ENCODE measurements at places on chromosomes 5 and 9.

DNA sequence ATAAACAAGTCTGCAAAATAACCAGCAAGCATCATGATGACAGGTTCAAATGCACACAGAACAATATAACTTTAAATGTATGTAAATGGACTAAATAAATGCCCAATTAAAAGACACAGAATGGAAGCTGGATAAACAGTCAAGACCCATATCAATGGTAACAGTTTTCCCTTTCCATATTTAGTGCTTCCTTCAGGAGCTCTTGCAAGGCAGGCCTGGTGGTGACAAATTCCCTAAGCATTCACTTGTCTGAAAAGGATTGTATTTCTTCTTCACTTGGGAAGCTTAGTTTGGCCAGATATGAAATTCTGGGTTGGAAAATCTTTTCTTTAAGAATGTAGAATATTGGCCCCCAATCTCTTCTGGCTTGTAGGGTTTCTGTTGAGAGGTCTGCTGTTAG is 120.2 kb upstream of the RASA1 start:
- DNase-seq, result no peak

GRCh38 chr9:37338218-37338617 is 84.3 kb upstream of the GRHPR start:
- DNase-seq, result no peak

- DNase-seq, result no peak
These were observed 113.3 kb upstream of the SPATA31D4 start for GRCh38 chr9:81814794-81815464.

- no peak for DNase-seq
These were observed 9.1 kb upstream of the TBCA start for GRCh38 chr5:77785229-77785628.

DNA sequence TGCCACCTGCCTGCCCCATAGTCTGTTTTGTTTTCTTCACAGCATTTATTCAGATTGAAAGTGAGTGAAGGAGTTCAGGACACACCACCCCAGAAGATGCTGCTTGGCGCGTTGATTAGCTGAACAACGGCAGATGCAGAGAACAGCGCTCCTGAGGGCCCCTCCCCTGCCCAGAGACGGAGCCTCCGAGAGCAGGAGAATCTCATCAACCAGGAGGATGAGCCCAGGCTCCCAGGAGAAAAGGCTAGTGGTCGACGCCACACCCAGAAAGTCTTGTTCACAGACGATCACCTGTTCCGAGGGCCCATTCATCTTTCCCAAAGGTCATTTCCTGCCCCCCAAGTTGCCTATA is 180.4 kb upstream of the PPP1R26 start:
- no peak for DNase-seq

- no peak for DNase-seq
These were observed 8.1 kb downstream of the FAM193B start for GRCh38 chr5:177546258-177546741.

DNA sequence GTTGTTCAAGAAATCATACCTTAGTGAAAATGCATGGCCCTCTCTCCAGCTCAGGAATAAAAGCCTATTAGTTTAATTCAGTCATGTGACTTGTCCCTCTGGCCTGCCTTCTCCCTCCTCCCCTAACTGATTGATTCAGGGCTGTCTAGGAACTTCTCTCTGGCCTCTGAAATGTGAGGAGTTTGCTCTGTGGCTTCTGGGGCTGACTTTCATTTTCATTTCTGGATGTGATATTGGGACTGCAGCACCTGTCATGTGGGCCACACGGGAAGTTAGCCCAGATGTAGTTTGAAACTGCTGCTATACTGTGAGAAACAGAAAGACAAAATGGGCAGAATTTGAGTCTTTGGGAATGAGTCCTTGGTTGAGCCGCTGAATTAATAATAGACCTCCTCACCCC is 44.8 kb downstream of the PARP8 start:
- no peak for DNase-seq
